ENCODE measurements at places on chromosomes 11 and 22.

GRCh38 chr11:112617977-112618826 lies 343.0 kb upstream of the NCAM1 start:
- DNase-seq, result no peak

DNA sequence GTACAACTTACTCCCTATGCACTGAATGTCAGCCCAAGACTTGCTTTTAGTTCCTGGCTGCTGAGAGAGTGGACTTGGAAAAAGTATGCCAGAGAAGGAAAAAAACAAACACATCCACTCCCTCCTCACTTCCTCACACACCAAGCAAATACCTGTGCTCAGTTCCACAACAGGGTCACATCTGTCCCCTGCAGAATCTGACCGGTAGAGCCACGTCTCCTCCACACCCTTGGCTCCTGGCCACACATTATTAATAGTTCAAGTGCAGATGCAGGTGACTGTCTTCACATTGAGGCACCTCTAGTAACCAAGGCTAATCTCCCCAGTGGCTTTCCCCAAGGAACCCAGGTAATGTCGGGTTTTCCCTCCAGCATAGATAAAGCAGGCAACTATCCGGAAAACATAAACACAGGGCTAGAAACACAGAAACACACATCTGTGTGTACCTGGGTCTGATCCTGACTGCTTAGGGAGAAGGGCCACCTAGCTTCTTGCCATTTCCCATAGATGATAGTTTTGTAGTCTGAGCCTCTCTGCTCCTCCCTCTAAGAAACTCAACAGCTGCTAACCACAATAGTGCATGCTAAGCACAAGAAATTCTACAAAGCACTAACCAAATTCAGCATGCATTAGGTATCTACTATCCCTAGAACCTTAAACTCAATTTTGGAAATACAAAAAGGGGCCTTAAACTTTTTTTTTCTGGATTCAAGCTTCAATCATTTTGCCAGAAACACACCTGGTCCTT lies 10.2 kb downstream of the SYTL2 start:
- DNase-seq, result no peak

DNA sequence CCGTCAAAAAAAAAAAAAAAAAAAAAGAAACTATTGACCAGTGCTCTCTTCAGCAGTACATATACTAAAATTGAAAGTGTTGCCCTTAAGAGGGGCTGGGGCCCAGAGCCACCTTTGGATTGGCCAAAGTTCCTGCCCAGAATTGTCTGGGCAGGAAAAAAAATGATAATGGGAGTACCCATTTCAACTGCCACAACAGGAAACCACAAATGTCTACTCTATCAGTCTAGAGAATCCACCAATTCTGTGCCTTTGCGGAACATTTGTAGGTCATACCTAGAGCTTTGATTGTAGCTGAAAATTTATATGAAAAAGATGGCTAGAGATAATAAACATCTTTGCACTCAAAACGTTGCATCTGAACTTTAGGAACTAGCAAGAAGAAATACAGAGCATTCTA lies 69.4 kb downstream of the FAM76B start:
- DNase-seq, result peak; percentile 18

- DNase-seq, result no peak
Observed at GRCh38 chr11:128909438-128910125, 18.4 kb downstream of the KCNJ5 start.

DNA sequence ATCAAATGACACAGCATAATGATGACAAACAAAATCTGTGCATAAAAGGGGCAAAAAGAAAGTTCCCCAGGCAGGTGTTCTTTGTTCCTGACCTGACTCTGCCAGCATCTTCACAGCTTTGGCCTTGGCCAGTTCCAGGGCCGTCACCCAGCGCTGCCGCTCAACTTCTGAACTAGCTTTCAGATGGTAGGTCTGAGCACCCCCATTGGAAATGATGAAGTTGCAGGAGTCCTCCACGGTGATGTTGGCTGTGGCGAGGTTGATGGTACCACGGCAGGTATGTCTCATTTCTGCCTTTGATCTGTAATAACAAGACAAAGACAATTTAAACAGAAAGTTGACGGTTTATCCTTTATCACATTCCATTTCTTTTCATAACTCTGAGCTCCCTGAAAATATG lies 5.3 kb downstream of the OSBP start:
- DNase-seq, result no peak

DNA sequence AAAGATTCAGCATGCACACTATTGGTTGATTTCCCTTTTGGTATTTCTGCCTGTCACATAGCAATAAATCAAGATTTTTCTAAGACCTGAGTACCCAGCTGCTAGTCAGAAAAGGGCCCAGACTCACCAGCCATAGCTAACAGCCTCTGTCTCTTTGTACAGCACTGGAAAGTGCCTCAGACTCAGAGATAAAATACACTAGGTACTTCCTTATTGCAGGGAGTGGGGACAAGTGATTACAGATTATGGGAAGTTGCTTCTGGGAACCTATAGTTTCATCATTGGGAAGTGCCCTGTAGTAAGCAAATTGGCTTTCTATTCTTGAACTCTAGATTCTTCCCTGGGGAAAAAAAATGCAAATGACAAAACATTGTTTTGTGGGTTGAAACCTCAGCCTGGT lies at the start of gene CASP5:
Gene CASP5, minus strand, starts transcription at position 166 of the 400 bp plus-strand sequence. Its CDS starts 32 bp downstream, at position 134.
- DNase-seq, result no peak

- no peak for DNase-seq
Observed at GRCh38 chr11:2883640-2883978, 2.0 kb downstream of the CDKN1C start.

- no peak for DNase-seq
Observed at GRCh38 chr11:17479284-17480214, 2.9 kb upstream of the ABCC8 start.

DNA sequence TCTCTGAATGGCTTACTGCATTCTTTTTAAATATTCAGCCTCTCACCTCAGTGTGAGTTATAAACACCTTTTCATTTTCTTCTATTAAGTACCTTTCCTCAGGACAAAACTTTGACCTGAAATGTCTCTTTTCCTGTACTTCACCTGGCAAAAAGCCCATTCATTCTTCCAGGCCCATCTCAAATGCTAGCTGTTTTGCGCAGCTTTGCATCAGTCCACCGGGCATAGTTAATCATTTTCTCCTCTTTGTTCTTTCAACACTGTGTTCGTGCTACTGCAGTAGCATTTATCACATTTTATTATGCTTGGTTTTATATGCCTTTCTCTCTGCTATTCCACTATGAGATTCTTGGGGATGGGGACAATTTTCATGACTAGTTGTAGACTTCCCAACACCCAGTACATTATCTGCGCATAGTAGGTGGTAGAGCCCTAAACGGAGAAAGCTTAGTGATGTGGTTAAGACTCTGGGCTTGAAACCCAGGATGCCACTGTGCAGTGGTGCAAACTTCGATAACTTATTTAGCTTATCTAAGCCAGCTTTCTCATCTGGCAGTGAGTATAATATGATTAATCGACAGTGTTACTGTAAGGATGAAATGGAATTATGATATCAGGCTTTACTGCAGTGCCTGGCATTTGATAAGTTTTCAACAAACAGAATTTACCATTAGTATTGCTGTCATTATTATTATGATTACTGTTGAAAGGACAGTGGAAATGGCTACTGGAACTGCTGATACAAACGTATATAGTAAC lies 695.7 kb downstream of the NELL1 start:
- no peak for DNase-seq

GRCh38 chr11:45568049-45568448 lies 97.4 kb downstream of the CHST1 start:
- no peak for DNase-seq

- DNase-seq, result no peak
Observed at GRCh38 chr11:15674756-15675155, 560.0 kb downstream of the INSC start.

DNA sequence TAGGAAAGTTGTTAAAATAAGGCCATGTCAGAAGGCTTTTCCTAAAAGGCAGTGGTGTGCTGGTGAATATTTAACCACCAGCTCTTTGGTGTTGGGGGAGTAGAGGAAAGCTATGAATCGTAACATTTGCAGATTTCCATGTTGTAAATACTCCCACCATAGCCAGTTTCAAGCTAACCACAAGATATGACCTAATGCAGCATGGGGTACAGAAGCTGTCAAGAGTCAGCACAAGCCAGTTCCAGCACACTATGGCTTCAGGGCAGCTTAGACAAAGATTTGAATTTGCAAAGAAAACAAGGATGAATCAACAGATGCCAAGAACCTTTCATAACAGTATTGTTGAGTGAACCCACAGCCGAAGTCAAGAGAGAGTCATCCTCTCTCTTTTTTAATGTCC lies 40.0 kb downstream of the COMMD9 start:
- no peak for DNase-seq

Data from Jurkat, Clone E6-1 (cell line).